ENCODE measurements at places on chromosomes 7 and 10. TPM values are rescaled to one million over a fixed set of nuclear protein-coding genes. Genes with fewer than 3 reads are reported as not detected.

KCNH2 gene
- 14.7 TPM for total RNA-seq

PDE6C gene
- total RNA-seq: not detected

TRUB1 gene
- 32.7 TPM for total RNA-seq

GRCh38 chr10:103533827-103534226, 40.3 kb downstream of the NEURL1 start:
- no peak for DNase-seq
- no peaks in the 10 kb centered on the region for H3K4me1 ChIP-seq
- no peak overlapping the region for H3K4me3 ChIP-seq
- H3K36me3 ChIP-seq: no peaks in the 10 kb centered on the region
- H3K27ac ChIP-seq: no peak overlapping the region
- H3K27me3 ChIP-seq: no peaks in the 10 kb centered on the region

DNA sequence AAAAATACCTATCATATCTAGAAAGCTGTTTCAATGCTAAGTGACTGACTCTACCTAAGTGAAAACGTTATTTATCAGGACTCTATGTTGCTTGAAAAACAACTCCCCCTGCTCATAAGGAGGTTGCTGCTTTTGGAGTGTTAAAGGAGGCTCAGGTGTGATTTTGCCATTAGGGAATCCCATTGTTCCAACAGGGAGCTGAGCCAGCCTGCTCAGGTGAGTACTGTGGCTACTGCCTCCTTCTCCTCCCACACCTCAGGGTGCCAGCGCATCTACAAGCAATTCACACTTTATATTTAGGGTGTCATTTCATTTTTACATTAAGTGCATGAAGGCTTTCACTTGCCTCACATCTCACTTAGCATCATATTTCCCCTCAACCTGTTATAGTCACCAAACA, 84.7 kb downstream of the SEM1 start:
- no peaks in the 10 kb centered on the region for H3K36me3 ChIP-seq
- no peaks in the 10 kb centered on the region for H3K27me3 ChIP-seq
- peak; percentile 31 for DNase-seq
- H3K4me3 ChIP-seq: no peak overlapping the region
- H3K27ac ChIP-seq: no peak overlapping the region

DNA sequence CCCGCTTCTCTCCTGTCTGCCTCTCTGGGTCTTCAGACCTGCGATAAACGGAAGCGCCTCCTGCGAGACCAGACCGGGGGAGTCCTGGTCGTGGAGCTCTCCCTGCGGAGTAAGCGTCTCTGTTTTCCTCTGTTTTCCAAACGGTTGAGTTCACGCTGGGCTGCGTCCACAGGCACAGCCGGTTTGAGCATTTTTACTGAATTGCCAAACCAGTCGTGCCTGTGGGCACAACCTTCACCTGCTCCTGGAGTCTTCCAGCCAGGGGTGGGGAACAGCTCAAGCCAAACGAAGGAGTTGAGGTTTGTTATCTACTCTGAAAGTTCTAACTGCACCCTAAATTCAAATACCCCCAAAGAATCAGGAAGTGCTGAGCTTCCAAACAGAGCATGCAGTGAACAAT, 16.3 kb downstream of the TECTB start:
- H3K27me3 ChIP-seq: no peaks in the 10 kb centered on the region
- no peaks in the 10 kb centered on the region for H3K4me1 ChIP-seq
- no peak overlapping the region for H3K4me3 ChIP-seq
- no peak overlapping the region for H3K27ac ChIP-seq

- H3K27ac ChIP-seq: no peak overlapping the region
- H3K27me3 ChIP-seq: no peaks in the 10 kb centered on the region
- no peaks in the 10 kb centered on the region for H3K36me3 ChIP-seq
- no peak for DNase-seq
These were observed 106.4 kb downstream of the CAMK1D start for GRCh38 chr10:12455766-12456165.

DNA sequence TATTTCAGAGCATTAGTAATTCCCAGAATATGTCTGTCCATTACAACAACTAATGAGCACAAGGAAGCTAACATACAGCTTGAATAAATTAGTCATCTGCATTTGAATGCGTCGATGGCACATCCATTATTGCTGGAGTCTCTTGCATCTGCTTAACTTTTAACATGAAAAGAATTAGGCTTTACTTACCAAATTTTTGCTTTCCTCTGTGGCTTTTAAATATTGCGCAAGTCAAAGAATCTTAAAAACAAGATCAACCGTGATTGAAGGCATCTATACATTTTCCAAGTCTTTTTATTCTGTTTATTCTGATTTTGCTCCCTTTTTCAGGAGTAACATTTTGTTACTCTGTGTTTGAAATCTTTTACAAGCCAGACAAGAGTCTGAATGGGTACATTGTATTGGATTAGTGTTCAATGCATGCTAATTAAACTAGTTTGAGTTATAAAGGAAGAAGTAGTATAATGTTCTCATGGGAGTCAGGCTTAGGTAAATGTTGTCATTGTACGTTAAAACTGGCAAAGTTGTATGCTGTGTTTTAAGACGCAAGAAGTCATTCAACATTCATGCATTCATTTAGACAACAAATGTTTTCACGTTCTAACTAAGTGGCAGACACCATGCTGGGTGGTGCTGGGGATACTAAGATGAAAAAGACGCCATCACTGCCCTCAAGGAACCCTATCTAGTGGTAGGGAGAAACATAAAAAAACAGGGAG, 4.0 kb upstream of the CACNB2 start:
- peaks cover 32% of the 10 kb centered on the region for H3K4me1 ChIP-seq
- peaks cover 12% of the 10 kb centered on the region for H3K27me3 ChIP-seq
- DNase-seq: peak; percentile 48
- H3K27ac ChIP-seq: peak overlapping the region; percentile 15
- peak overlapping the region; percentile 37 for H3K4me3 ChIP-seq

DNA sequence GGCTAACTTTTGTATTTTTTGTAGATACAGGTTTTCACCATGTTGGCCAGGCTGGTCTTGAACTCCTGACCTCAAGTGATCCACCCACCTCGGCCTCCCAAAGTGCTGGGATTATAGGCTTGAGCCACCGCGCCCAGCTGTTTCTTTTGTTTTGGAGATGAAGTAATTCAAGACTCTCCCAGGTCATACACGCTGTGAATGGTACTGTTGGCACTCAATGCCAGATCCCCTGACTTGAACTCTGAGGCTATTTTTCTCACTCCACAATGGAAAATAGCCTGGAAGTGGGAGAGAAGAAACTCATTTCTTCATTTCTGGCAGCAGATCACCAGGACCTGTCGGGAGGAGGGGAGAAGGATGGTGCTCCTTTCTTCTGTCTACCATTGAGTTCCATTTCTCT, 32.4 kb downstream of the BLVRA start:
- no peak overlapping the region for H3K4me3 ChIP-seq
- no peak overlapping the region for H3K27ac ChIP-seq
- no peak for DNase-seq
- no peaks in the 10 kb centered on the region for H3K4me1 ChIP-seq
- no peaks in the 10 kb centered on the region for H3K27me3 ChIP-seq

- H3K4me1 ChIP-seq: no peaks in the 10 kb centered on the region
- H3K27me3 ChIP-seq: no peaks in the 10 kb centered on the region
- peaks cover 69% of the 10 kb centered on the region for H3K36me3 ChIP-seq
- peak; percentile 8 for DNase-seq
These were observed 73.2 kb downstream of the SPDYE5 start for GRCh38 chr7:75565132-75565837.

- no peaks in the 10 kb centered on the region for H3K36me3 ChIP-seq
- no peaks in the 10 kb centered on the region for H3K27me3 ChIP-seq
- no peak overlapping the region for H3K4me3 ChIP-seq
- H3K4me1 ChIP-seq: no peaks in the 10 kb centered on the region
- no peak for DNase-seq
- no peak overlapping the region for H3K27ac ChIP-seq
These were observed 34.1 kb downstream of the SEM1 start for GRCh38 chr7:96675548-96675947.

DNA sequence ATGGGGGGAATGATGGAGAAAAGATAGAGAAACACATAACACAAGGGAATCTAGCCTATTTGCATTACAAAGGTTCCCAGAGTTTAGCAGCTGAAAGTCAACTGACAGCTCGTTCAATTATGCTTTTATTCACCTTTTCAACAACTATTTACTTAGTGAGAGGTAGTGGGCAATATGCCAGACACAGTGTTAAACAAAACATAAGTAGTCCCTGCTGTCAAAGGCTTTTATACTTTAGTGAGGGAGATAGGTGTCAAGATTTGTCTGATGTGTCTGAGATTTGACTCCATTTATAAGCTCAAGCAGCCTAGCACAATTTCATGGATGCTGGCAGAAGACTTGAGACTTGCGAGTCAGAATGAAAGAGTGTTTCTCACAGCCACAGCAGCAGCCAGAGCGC, 549.0 kb upstream of the VSTM2A start:
- peaks cover 4% of the 10 kb centered on the region for H3K4me1 ChIP-seq
- no peak overlapping the region for H3K4me3 ChIP-seq
- no peak overlapping the region for H3K27ac ChIP-seq
- no peaks in the 10 kb centered on the region for H3K36me3 ChIP-seq
- H3K27me3 ChIP-seq: no peaks in the 10 kb centered on the region

DNA sequence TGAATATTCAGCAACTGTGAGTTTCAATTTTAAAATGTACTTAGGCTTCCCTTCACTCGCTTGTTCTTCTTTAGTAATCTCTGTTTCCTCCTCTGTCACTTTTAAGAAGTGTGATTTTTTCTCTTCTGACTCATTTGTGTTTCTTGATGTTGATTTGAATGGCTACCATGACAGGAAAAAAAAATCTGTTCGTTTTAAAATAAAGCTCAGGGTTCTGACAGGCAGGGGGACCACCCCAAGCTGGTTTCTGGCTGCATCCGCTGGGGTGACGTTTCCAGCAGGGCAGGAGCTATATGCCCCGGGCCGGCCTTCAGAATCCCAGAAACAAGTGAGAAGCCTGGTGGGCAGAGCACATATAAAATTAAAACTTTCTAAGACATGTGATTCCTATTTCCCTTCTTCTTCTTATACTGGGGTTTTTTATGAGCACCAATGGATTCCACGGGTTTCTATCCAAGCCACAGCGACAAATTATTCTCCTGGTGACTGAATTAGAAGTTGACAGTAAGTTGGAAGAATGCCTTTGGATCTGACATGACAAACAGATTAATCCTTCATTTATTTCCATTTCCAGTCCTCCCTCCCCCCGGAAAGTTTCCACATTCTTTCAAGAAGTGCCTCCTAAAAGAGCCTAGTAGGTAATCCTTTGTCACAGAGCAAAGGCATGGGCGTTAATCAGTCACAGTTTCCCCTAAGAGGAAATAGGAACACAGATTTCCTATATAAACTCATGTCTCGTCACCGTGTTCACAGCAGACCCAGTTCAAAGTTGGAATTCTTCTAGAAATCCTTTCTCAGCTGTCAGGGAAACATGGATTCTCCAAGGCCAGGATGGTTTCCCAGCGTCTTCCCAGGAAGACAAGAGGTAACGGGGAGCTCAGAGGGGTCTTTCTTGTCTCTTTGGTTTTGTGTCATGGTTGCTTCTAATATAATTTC, 79.9 kb downstream of the PTPRE start:
- no peak for DNase-seq
- no peaks in the 10 kb centered on the region for H3K27me3 ChIP-seq
- H3K27ac ChIP-seq: no peak overlapping the region
- H3K4me3 ChIP-seq: no peak overlapping the region
- H3K36me3 ChIP-seq: no peaks in the 10 kb centered on the region

DNA sequence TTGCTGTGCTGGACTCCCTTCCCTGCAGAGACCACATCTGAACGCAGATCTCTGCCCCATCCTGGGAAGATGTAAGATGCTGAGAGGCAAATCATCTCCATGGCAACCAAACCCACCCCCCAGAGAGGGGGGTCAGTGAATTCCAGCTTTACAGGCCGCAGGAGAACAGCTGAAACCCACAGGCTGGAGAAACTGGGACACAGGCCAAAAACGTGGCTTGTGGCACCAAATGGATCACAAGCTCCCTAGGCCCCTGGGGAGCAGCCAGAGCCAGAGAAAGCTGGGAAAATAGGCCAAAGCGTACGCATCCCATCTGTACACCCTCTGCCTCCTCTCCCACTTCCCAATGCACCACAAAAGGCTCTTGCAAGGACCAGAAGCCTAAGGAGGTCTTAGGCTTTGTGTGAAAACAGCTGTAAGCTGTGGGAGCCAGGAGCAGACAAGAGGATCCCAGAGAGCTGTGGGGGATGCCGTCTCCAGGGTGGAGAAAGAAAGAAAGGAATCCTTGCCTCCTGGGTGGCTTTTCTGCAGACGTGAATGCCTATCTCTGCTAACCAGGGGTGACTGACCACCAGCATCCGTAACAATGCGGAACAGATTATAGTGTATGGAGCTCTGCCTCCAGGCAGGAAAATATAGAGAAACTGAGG, 59.5 kb downstream of the TMEM130 start:
- no peak overlapping the region for H3K27ac ChIP-seq

Data from GM23338 (cell line).